ENCODE measurements at places on chromosomes 11 and 22. TPM values are rescaled to one million over a fixed set of nuclear protein-coding genes. Genes with fewer than 3 reads are reported as not detected.

SLC15A3 gene
- 61.9 TPM for total RNA-seq

DGCR6L gene
- total RNA-seq: 38.9 TPM

NPTXR gene
- 0.53 TPM for total RNA-seq

EMID1 gene
- 7.1 TPM for total RNA-seq

EIF3F gene
- total RNA-seq: 244 TPM

PRDX5 gene
- total RNA-seq: 202 TPM

RAG2 gene
- not detected for total RNA-seq

OR52H1 gene
- total RNA-seq: not detected

PLEKHA7 gene
- 157 TPM for total RNA-seq

DAGLA gene
- 7.5 TPM for total RNA-seq

MPZL2 gene
- 22.2 TPM for total RNA-seq

UPK3A gene
- not detected for total RNA-seq

C22orf31 gene
- total RNA-seq: not detected

DDX10 gene
- total RNA-seq: 3.9 TPM

GRAMD1B gene
- 138 TPM for total RNA-seq

MUC5AC gene
- not detected for total RNA-seq

OR2AG1 gene
- not detected for total RNA-seq

CASP5 gene
- 27.5 TPM for total RNA-seq

APOC3 gene
- 276 TPM for total RNA-seq

APOL1 gene
- 23.9 TPM for total RNA-seq

THY1 gene
- 15.0 TPM for total RNA-seq

NECTIN1 gene
- total RNA-seq: 23.6 TPM

OR52A1 gene
- total RNA-seq: not detected

OR51B2 gene
- not detected for total RNA-seq

Measured in Peyer's patch (tissue), 4 donors.